Stimulated activated CD8-positive, alpha-beta memory T cell treated with anti-CD3 and anti-CD28 coated beads, Interleukin-2, amount 100 ng/mL, for 1 hour (primary cell): ENCODE measurements at places on chromosomes 12 and 14.

DNA sequence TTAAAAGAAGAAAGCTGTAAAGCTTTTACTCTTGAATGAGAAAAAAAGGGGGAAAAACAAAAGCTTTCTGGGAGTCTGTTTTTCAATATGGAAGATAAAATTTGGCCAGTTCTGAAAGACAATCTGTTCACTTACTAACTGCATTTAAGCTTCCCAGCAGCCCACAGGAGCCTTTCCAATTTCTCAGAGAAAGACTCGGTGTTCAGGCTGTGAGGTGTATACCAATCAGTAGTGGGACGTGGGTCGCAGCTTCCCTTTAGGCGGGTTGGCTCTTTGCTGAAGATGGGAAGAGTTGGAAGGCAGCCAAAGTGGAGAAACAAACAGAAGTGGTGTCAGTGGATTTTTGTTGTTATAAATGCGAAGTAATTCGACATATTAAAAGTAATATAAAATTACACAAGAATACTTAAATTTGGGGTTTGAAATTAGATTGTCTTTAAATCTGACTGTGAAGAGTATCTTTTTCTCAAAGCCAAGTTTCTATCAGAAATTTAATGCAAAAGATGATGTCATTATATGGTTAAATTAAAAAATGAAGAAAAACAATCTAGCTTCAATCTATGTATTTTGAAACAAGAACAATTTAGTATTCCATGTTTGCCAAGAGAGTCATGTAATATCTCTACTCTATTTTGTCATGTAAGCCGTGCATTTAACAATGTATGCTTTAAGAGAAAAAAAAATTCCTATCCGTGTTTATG is 590.2 kb upstream of the ATXN7L3B start:
- DNase-seq, result no peak

DNA sequence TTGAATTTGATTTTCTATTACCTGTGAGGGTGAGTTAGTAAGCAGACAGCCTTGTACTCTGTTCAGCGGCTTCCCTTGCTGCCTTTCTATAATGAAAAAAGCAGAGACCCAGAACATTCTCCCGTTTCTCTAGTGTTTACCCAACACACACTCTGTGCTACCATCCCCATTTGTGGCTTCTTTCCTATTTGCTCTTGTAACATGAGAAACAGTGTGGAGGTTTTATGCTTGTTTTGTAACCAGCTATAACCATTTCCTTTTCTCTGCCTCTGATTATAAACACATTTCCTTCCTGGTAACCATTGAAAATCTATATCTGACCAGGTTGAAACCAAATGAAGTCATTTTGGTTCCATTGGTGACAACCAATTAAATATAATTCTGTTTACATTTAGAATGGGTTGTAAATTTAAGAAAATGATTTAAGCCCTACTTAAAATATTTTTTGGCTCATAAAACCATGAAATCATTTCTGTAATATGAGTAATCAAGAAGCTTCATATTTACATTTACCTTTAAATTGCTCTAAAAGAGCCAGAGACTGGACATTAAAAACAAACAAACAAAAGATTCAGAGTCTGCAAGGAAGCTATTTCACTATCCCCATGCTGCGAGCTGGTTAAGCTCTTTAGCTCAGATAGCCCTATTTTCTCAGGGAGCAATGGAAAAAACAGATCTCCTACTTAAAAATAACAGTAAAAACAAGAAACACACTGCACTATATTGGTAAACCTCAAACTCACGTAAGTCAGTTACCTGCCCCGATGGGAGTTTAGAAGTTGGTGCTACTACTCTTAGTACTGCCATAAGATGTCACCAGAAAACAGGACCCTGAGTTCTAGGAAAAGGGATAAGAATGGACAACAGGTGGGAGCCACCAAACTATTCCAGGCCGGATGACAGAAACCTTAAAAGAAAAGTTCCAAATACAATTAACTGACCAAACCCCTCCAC is 206.5 kb upstream of the EEA1 start:
- DNase-seq, result no peak

DNA sequence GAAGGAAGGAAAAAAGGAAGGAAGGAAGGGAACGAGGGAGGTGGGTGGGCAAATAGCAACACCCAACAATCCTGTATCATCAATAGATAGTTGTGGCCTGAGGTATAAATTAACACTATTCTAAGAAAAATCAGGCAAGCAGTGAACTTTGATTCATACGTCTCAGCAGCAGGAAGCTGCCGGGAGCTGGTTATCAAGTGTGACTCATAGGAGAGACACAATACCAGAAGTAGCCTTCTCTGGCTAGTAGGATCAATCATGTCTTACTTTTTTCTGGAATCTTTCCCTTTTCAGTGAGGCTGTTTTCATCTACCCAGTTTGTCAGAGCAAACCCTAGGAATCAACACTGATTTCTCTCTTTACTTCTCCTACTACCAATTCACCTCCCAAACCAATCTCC is 780.5 kb downstream of the NRXN3 start:
- DNase-seq, result no peak

DNA sequence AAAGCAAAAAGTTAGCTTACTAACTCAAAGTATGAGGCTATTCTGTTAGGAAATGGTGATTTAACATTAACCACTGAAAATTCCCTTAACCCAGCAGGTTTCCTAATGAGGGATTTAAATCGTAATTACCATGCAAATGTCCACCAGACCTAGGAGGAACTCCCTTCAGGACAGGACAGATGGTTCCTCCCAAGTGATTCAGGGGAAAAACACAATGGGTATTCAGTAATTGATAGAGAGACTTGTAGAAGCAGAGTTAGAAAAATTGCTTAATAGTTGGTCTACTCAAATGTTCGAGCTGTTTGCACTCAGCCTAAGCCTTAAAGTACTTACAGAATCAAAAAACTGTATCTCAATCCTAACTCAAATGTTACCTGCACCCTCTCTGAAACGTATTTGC is 21.6 kb downstream of the RERGL start:
- no peak for DNase-seq

DNA sequence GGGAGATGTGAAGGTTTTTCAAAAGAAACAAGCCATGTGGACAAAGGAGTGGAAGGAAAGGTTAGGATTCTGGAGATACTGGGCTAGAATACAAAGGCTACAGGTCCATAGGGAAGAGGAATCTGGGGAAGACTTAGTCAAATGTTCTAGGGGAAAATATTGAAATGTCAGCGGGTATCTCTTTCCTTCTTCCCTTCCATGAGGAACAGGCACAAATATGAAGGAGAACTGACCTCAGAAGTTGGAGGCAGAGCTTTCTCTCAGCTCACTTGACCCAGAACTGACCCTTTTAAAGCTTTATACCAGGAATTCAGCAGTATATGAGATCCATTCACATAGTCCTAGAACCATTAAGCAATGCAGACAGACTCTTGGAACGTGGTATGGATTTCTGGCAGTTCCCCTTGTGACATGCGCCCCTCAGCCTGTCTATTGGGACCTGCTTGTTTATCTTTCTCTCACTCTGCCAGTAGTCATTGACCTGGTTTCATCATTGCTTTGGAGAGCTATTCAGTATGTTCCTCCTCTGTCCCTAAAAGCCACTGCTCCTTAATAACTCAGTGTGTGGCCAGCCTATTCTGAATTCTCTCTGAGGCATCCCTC is 43.0 kb upstream of the GSG1 start:
- no peak for DNase-seq

DNA sequence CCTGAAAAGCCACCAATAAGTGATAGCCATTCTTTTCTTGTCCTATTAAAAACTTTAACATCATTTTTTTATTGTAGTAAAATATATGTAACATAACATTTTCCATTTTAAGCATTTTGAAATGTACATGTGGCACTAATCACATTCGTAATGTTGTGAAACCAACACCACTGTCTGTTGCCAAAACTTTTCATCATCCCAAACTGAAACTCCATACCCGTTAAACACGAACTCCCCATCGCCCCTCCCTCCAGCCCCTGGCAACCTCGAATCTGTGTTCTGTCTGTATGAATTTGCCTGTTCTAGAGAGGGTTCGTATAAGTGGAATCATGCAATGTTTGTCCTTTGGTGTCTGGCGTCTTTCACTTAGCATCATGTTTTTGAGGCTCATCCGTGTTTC is 75.9 kb downstream of the CCDC92 start:
- no peak for DNase-seq
